ENCODE measurements at places on chromosomes 2 and 18.
A peak's percentile ranks its signal among the peaks of the same experiment; 100 is the strongest.

- DNase-seq, result no peak
Observed at GRCh38 chr2:31088504-31089195, 49.6 kb downstream of the GALNT14 start.

- DNase-seq, result peak; percentile 32
Observed at GRCh38 chr2:221571551-221572218, 419 bp downstream of the EPHA4 start.

DNA sequence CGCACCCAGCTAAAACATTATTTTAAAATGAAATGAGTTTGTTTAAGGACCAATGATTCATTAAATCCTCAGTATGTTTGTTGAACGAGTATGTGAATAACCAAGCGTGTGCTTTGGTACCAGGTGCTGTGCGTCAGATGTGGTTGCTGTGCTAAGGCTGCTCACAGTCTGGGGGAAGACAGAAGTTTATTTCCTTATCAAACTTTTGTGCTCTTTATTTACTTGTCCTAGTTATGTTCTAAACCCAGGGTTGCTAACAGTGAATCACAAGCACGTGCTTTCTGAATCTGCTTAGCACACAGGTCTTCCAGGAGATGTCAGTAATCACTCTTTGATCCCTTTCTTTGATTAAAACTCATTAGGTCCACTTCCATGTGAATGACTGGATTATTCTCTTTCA is 37.0 kb downstream of the RAPGEF4 start:
- DNase-seq, result no peak

GRCh38 chr2:19369341-19369955 is 11.0 kb upstream of the OSR1 start:
- no peak for DNase-seq

- no peak for DNase-seq
Observed at GRCh38 chr2:186459009-186459408, 27.1 kb upstream of the ZC3H15 start.

DNA sequence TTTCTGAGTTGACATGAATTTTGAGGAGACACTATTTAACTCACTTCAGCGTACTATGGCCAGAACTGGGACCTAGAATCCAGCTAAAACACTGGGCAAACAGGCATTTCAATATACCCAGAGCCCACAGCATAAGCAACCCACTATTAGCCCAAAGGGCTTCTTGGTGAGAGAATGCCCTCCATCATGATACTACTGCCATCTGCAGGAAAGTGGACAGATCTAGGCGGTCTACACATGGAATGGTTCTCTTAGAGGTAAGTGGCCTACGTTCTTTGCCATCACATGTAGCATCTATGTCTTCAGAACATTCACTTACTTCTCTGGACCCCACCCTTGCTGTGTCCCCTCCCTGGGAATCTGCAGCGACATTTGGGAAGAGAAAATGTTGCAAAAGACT is 181.3 kb upstream of the LINC00305 start:
- no peak for DNase-seq

GRCh38 chr2:112821142-112821541 is 15.4 kb downstream of the IL1B start:
- no peak for DNase-seq

- DNase-seq, result peak; percentile 76
Observed at GRCh38 chr18:3596637-3597384, 146.8 kb downstream of the TGIF1 start.

- DNase-seq, result no peak
Observed at GRCh38 chr2:99159594-99159993, 4.8 kb downstream of the LIPT1 start.

DNA sequence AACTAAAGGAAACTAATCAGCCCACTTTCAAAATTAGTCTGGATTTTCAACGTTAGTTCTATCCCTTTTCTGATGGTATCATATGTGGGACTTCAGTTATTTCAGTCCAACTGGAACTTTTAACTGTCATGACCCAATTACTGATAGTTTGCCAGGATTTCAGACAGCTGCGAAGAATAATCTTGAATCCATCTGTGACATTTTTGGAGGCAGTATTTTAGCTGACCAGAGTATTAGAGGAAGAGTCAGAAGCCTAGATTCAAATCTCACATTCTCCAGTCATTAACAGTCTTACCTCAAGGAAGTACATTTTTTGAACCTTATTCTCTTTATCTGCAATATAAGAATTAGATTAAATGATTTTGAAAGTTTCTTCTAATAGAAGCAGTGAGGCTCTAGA is 81.3 kb downstream of the PTRHD1 start:
- no peak for DNase-seq

GRCh38 chr2:241865957-241866789 is 3.4 kb upstream of the RTP5 start:
- DNase-seq, result no peak

DNA sequence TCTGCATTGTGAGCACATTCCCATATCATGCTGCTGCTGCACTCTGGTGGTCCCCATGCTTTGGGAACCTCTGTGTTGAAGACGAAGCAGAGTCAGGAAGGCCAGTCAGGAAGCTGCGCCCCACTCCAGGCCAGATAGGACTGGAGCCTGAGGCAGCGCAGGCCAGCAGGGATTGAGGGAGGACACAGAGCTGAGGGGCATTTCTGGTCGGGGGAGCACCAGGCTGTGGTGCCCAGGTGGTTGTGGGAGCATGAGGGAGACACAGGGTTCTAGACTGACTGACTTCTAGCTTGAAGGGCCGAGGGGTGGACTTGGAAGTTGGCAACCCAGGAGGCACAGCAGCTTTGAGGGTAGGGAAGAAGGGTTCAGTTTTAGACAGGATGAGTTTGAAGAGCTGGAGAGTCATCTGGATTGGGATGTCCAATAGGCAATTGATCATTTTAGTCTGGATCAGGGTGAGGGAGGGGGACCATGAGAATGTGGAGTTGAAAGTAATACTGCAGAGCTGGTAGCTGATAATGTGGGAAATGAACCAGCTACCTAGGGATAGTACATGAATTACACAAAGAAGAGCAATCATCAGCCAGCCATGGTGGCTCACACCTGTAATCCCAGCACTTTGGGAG is 1.4 kb upstream of the ACTG2 start:
- no peak for DNase-seq

GRCh38 chr2:40226637-40227036 is 225.3 kb downstream of the SLC8A1 start:
- no peak for DNase-seq

DNA sequence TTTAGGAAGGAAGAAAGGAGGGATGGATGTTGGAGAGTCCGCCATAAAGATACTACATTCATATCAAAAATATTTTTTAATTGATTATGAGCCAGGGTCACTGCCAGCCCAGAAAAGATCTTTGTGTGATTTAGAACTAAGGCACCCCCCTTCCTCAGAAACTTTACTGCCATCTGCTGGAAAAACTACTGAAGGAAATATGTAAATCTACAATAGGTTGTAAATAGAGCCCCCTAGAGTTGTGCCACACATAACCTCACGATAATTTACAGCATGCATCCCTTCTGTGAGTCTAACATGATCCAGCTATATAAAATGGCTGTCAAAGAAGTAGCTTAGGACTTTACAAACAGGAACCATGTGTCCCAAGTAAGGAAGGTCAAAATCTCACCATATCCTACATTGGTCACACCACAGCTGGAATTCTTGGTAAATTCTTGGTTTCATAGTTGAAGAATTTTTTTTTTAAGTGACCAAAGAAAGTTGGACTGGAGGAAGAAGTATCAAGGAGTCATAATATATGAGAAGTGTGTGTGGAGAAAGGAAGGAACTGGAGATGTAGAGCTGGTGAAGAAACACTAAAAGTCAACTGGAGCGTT is 152.5 kb downstream of the CYP26B1 start:
- no peak for DNase-seq
